ENCODE measurements at places on chromosomes 16 and 17.

DNA sequence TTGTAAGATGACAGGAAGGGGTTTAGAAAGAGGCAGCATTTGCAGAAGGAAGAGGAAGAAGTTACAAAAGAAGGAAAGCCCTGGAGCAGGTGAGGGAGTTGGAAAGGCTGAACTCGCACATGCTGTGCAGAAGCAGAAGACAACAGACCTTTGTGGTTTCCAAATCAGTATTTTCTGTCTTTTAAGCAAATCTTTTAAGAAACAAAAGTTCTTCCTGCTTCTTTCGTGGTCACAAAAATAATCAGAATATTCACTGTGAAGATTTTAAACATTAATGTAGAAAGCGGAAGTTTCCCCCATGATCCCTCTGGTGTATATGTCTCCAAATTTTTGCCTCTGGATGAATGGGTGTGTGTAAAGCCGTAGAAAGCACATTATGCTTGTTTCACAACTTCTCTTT is 25.8 kb downstream of the ZNRF1 start:
- DNase-seq: no peak

GRCh38 chr17:44677136-44677535 is 12.4 kb downstream of the CCDC43 start:
- DNase-seq: peak; percentile 12

DNA sequence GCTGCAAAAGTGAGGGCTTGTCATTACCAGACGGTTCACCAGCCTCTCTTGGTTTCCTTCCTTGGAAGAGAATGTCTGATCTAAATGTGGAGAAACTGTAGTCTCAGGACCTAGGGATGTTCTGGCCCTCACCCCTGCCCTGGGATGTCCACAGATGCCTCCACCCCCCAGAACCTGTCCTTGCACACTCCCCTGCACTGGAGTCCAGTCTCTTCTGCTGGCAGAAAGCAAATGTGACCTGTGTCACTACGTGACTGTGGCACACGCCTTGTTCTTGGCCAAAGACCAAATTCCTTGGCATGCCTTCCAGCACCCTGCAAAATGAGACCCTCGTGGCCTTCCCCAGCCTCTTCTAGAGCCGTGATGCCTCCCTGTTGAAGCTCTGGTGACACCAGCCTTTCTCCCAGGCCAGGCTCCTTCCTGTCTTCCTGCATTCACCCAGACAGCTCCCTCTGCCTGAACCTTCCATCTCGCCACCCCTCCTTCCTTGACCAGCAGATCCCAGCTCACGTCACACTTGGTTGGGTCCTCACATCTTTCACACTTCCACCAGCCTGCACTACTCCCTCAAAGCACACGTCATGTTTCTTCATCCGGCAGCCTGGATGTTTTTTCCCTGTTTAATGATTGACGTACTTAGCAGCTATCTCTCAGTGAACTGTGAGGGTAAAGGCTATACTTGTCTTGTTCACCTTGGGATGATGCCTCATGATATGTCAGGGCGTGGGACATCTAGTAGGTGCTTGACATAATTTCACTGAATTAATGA is 4.3 kb downstream of the ZNF768 start:
- no peak for DNase-seq

DNA sequence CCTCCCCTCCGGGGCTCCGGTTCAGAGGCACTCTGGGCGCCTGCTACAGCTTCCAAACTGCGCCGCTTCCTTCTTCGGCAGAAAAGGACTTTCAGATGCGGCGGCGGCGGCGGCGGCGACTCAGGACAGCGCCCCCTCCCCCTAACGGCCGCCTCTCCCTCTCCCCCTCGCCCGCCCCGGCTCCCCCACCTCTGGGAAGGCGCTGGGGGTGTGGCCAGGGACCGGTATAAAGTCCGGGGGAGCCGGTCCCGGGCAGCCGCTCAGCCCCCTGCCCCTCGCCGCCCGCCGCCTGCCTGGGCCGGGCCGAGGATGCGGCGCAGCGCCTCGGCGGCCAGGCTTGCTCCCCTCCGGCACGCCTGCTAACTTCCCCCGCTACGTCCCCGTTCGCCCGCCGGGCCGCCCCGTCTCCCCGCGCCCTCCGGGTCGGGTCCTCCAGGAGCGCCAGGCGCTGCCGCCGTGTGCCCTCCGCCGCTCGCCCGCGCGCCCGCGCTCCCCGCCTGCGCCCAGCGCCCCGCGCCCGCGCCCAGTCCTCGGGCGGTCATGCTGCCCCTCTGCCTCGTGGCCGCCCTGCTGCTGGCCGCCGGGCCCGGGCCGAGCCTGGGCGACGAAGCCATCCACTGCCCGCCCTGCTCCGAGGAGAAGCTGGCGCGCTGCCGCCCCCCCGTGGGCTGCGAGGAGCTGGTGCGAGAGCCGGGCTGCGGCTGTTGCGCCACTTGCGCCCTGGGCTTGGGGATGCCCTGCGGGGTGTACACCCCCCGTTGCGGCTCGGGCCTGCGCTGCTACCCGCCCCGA is at the start of gene IGFBP4:
IGFBP4 (plus strand) TSS at position 255 of the 792 bp plus-strand sequence; CDS start at position 541, 286 bp downstream.
- DNase-seq: peak; percentile 63

DNA sequence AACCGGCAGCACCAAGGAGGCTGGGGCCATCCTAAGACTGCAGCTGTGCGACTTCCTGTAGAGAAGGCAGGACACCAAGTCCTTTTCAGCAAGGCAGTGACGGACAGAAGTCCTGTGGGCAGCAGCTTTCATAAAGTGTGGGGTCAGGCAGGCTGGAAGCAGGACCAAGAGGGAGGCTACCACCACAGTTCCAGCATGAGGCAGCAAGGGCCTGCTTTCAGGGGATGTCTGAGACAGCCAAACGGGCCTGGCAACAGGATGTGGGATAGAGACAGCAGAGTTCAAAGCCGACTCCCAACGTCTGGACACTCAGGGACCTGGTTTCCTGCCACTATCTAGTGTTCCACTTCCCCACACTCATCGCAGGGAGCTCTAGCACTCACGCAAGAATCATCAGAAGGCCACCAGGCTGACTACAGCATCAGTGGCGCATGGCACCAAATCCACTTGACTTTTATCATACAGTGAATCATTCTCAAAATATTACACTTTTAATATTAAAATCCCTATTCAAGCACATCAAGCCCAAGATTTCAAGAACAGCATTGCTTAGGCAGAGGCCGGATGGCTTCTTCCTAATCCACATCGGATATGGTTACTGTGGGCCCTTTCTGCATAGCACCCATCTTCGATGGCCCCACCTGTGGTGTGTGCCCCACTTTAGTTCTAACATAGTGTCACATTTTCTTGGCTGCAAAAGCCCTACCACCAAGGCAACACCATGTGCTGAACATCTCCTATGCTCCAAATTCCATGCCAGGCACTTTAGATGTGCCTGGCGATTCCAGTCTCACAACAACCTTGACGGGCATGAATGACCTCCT is 5.2 kb downstream of the USP7 start:
- DNase-seq: peak; percentile 73

- DNase-seq: no peak
Measured at GRCh38 chr17:48102798-48103715, 1.8 kb upstream of the CBX1 start.

DNA sequence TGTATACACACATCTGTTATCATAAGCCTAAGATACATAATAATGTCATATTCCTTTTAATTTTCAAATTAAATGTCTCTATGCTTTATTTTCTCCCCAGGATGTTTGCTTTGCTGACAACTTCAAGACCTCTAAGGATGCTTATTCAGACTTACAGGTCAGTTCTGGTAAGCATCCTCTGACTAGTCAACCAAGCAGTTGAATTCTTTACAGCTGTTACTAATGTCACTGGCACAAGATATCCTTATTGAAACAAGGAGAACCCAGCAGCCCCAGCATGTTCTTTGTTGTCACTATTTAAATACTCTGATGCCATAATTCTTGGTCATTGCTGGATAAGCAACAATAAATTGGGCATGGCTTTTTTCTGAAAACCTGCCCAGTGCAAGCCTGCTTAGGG is 232.3 kb upstream of the PMFBP1 start:
- DNase-seq: peak; percentile 19

DNA sequence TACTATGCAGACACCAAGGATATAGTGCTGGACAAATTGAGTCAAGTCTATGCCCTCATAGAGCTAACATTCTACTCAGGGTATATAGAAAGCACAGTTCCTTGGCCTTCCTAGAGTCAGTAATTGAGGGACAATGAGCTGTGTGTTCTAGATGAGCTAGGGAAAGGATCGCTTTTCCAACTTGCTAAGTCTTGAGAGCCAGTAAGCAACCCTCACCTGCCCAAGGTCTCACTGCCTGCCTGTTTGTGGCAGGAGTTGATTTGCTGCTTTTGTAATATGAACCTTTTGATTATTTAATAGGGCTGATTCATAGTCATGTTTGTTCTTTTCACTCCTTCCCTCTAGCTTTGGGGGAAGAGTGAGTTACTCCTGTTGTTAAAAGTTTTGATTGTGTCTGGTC is 6.5 kb downstream of the DDX42 start:
- DNase-seq: peak; percentile 37

DNA sequence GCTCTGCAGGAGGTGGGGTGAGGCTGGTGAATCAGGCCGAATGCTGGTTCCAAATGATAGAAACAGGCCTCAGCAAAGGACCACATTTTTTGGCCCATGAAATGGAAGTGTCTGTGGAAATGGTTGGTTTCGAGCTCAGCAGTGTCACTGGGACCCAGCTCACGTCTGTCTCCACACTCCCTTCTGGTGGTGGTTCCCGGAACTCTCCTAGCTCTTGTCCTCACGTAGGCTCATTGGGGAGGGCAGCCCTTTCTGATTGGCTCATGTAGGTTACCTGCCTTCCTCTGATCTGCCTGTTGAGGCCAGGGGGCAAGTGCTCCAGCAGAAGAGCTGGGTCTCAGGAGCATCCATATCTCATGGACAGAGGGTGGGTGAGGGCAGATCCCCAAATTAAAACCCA is 4.0 kb downstream of the ALG1 start:
- DNase-seq: no peak

DNA sequence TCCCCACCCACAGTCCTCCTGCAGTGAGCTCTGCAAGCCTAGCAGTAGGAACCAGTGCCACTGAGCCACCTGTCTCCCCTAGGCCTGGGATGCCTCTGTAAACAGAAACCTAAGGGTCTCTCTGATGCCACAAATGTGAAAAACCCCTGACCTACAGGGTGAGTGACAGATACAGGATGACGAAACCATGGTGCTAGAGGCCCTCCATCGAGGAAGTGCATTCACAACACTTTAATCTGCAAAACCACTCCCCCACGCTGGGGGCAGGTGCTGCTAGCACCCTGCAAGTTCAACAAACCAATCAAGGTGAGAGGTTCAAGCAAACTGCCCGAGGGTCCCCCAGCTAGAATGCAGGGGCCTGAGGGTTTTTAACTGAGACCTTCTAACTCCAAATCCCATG is 59.5 kb downstream of the CDYL2 start:
- no peak for DNase-seq

GRCh38 chr16:11236461-11237254 is 19.3 kb downstream of the SOCS1 start:
- no peak for DNase-seq

GRCh38 chr16:77409311-77409710 is 25.5 kb downstream of the ADAMTS18 start:
- DNase-seq: no peak

DNA sequence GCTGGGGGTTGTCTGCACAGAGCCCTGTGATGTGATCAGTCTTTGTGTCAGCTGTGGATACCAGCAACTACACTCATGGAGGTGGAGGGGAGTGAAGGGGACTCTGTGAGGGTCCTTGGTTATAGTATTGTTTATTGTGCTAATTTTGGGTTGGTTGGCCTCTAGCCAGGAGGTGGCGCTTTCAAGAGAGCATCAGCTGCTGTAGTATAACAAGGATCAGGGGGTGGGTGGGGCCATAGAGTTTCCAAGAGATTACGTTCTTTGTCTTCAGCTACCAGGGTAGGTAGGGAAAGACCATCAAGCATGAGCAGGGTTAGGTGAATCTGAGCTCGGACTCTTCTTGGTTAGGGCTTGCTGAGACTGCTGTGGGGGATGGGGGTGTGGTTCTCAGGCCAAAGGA is 97.1 kb upstream of the HS3ST3A1 start:
- DNase-seq: no peak

DNA sequence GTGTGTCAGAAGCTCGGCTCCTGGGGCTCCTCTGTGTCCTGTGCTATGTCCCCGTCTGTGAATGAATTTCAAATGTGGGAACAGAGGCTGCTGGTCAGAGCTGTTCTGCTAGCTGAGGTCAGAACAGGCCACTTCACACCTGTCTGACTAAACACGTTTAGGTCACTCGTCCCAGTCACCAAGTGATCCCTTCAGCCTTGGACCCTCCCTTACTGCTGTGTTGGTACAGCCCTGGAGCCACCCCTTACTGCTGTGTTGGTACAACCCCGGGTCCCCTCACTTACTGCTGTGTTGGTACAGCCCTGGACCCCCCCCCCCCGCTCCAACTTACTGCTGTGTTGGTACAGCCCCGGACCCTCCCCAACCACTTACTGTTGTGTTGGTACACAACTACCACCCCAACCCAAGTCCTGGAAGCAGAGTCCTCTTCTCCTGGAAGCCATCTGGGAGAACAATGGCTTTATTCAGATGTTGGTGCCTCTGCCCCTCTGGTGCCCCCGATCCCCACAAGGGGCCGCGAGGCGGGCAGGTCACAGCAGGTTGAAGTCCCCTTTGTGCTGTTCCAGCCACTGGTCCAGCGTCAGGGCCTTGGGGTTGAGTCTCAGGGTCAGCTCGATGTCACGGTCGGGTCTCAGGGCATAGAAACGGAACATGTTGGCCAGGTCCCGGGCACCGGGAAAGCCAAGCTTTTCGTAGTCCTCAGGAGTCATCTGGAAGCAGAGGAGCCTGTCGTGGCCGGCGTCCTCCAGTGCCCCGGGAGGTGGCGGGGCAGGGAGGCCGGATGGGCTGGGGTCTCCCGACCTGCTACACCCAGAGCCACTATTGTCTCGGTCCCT is 13.0 kb downstream of the NMRAL1 start:
- DNase-seq: no peak

- DNase-seq: no peak
Measured at GRCh38 chr16:11673091-11674000, 5.1 kb downstream of the SNN start.

GRCh38 chr17:32443827-32444300 is 446 bp upstream of the PSMD11 start:
- peak; percentile 3 for DNase-seq

GRCh38 chr16:22786284-22786683 is 27.7 kb upstream of the HS3ST2 start:
- no peak for DNase-seq

DNA sequence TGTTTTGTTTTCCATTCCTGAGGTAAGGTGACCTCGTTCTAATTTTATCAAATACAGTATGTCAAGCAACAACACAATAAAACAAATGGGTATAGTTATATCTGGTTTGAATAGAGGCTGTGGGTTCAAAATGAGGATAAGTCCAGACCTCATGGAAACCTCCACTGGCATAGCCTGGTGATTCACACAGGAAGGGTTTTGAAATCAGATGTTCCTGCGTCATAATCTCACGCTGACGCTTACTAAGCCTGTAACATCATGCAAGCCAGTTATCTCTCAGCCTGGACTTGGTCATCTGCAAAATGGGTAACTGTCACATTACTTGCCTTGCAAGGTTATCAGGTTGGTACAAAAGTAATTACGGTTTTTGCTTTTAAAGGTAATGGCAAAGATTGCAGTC is 1056.3 kb upstream of the EEF2KMT start:
- DNase-seq: no peak

GRCh38 chr17:13181683-13182082 is 163.9 kb upstream of the ELAC2 start:
- DNase-seq: no peak

GRCh38 chr17:44361292-44362260 is 2.1 kb downstream of the FAM171A2 start:
- no peak for DNase-seq

GRCh38 chr17:76584427-76585032 is 1.1 kb downstream of the ST6GALNAC2 start:
- DNase-seq: no peak

GRCh38 chr17:39284685-39285084 is 58.9 kb upstream of the STAC2 start:
- DNase-seq: no peak

- no peak for DNase-seq
Measured at GRCh38 chr17:29620779-29621500, 1.8 kb downstream of the CORO6 start.

All from fibroblast of mammary gland (primary cell).